ENCODE measurements at places on chromosomes 16 and 17.

GRCh38 chr17:45063198-45063597 is 2.1 kb downstream of the NMT1 start:
- no peak for DNase-seq

- DNase-seq = no peak
Observed at GRCh38 chr16:82730901-82731300, 104.1 kb downstream of the CDH13 start.

- DNase-seq = no peak
Observed at GRCh38 chr16:70688246-70688742, 2.4 kb upstream of the MTSS2 start.

- DNase-seq = no peak
Observed at GRCh38 chr16:81733295-81733694, 45.8 kb upstream of the PLCG2 start.

- no peak for DNase-seq
Observed at GRCh38 chr16:86073763-86074493, 175.0 kb downstream of the IRF8 start.

GRCh38 chr16:31499928-31500327 is 8.3 kb downstream of the RUSF1 start:
- no peak for DNase-seq

- DNase-seq = no peak
Observed at GRCh38 chr16:24178496-24178895, 77.6 kb upstream of the CACNG3 start.

DNA sequence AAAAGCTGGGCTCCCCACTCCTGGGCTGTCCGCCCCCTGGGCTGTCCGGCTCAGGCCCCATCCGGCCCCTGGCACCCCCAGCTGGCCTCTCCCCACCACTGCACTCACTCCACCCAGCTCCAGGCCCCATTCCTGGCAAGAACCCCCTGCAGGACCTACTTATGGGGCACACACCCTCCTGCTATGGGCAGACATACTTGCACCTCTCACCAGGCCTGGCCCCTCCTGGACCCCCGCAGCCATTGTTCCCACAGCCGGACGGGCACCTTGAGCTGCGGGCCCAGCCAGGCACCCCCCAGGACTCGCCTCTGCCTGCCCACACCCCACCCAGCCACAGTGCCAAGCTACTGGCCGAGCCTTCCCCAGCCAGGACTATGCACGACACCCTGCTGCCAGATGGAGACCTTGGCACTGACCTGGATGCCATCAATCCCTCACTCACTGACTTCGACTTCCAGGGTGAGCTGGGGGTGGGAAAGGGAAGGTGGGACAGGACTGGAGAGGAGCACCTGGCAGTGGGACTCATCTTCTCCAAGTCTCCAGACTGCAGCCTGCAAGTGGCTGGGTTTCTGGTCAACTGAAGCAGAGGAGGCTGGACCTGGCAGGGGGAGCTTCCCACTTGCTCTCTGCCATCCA is 17.6 kb downstream of the UNC119 start:
- DNase-seq = no peak

GRCh38 chr17:40173091-40173777 is 4.0 kb upstream of the RAPGEFL1 start:
- DNase-seq = no peak

DNA sequence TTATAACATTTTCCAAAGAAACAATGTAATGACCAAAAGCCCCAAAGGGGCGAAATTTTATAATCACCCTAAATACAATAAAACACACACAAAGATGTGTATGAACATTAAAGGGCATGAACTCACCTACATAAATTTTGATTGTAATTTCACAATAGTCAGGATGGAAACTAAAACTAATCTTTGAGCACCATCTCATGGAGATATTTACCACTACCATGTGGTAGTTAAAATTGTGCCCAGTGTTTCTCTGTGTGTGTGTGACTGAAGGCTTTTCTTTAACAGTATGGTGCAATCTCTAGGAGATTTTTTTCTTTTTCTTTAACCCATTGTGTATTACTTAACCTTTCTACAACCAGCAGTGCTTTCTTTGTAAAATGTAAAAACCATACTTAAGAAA is 19.7 kb upstream of the MEIOC start:
- DNase-seq = no peak

DNA sequence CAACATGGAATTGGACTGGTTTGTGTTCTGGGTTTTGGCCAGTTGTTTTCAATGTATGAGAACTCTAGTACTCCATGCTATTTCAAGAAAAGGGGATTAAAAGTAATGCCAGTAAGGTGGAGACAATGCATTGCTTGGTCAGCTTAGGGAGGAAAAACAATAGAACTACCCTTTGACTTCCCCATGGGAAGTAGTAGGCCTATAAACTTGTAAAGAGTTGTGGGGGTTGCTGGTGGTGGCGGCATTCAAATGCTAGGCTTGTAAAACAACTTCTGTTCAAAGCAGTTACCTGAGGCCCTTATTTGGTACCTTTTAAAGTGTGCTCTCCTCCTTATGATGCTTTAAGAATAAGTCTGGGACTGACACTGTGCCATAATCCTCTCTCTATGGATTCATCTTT is 9.4 kb downstream of the MAP3K3 start:
- DNase-seq = no peak

GRCh38 chr17:75874323-75875181 is 3.8 kb downstream of the TRIM47 start:
- no peak for DNase-seq

DNA sequence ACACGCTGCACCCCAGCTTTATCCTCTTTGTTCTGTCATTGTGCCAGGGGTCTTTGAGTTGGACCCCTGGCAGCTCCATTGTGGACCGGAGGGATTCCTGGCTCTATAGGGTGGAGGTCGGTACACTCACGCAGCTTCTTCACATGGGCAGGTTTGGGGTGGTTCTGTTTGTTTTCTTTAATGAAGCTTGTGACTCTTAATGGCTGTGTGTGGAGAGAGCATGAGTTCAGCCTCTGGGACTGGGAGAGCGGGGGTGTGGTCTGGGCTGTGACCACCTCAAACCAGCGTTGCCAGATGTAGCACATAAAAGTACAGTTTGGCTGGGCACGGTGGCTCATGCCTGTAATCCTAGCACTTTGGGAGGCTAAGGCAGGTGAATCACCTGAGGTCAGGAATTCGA is 21.2 kb upstream of the NAGLU start:
- DNase-seq = no peak

DNA sequence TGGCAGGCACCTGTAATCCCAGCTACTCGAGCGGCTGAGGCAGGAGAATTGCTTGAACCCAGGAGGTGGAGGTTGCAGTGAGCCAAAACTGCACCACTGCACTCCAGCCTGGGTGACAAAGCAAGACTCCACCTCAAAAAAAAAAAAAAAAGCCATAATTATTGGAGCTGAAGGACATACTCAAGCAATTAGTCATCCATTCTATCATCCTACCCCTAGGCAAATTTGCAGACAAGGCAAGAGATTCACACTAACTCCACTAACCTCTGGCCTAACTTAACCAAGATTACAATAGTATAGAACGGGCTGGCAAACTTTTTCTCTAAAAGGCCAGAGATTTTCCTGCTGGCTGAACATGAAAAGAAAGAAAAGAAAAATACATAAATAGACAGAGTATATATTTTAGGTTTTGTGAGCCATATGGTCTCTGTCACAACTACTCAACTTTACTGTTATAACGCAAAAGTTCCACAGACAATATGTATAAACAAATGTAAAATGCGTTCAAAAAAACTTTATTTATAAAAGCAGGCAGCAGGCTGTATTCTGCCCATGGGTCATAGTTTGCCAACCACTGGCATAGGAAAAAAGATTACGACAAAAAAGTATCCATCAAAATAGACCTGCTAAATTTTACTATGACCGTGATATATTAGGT is 29.7 kb downstream of the BRIP1 start:
- DNase-seq = no peak

- no peak for DNase-seq
Observed at GRCh38 chr16:3101841-3102470, 2.9 kb upstream of the ZSCAN10 start.

DNA sequence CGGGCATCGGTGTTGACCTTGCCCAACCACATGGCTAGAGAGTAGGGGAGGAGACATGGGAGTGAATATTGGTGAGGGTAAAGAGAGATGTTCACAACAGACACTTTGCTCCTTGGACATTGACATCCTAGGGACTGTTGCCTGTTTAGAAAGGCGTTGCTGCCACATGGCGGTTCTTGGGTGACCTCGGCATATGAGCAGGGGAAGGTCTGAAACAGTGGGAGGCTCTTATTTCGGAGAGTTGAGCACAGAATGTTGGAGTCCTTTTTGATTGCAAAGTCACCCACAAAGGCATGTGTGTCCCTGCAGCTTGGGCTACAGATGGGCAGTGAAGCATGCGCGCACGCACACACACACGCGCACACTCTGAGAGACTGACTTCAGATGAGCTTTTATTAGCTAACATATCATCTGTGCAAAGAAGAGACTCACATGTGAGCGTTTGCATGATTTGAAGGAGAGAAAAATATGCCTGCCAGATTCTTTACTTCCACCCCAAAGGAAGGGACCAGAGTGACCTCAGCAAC is 104.4 kb downstream of the SHISA9 start:
- no peak for DNase-seq

DNA sequence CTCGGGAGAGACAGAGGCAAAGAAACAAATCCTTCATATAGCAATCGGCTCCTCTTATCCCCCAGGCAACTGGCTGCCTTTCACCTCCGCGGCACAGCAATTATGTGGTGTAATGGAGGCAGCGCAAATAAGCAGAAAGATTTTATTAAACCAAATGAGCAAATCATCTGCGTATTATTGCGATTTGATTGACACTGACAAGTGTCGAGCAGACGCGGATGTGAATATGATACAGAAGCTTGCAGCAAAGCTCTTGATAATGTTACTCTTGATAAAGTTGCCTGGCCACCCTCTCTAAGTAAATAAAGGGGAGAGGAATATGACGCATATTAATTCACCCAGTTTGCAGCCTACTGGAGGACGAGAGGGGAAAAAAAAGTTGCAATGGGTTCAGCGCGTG is 26.5 kb upstream of the AKTIP start:
- no peak for DNase-seq

GRCh38 chr17:56367366-56367765 is 214.1 kb downstream of the ANKFN1 start:
- DNase-seq = no peak

- DNase-seq = no peak
Observed at GRCh38 chr17:76154292-76154691, 13.2 kb upstream of the FOXJ1 start.

DNA sequence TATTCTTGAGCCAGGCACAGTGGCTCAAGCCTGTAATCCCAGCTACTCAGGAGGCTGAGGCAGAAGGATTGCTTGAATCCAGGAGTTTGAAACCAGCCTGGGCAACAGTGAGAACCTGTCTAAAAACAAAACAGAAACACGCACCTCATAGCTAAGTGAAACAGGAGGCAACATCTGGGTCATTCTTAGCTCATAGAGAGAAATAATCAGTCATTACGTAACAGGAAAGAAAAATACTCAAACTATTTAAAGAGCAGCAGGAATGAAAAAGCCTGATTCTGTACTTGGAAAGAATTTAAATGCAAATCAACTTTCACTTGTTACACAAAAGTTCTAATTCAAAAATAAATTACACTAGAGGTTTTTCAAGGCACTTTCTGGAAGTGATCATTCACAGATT is 17.2 kb downstream of the CHCT1 start:
- DNase-seq = no peak

DNA sequence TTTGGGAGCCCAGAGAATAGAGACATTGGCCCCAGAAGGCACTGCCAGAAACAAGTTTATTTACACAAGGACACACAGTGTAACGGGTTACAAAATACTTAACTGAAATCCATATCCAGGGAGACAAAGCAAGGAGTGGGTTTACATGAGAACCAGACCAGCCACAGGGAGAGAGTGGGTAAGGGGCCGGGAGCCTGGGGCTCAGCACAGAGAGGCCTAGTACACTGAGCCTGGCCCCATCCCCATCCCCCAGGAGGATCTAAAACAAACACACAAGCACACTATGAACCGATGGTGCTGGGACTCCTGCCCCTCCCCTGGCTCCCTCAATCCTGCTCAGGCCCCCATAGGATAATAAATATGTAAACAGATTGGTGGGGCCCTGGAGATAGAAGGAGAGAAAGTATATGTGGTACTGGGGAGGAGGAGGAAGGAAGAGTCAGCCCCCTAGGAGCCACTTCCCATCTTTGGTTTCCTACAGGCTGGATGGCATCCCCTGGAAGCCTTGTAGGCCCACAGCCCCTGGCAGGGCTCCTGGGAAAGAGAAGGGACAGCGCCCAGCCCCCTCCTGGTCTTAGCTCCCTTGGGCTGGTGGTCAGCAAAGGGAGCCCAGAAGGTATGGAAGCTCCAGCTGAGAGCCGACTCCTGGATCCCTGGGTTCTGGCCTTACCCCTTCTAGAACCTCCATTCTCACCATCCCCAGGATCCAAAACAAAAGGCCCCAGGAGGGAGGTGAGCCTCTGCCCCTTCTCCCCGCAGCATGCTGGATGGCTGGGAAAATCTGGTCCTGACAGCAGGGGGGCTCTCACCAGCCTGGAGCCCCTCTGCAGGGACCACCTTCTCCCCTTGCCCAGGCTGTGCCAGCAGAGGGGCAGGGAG is 6.4 kb downstream of the G6PC3 start:
- DNase-seq = no peak

GRCh38 chr17:76578376-76578775 is 7.3 kb downstream of the ST6GALNAC2 start:
- no peak for DNase-seq

- no peak for DNase-seq
Observed at GRCh38 chr17:55284001-55284884, 19.5 kb downstream of the HLF start.

DNA sequence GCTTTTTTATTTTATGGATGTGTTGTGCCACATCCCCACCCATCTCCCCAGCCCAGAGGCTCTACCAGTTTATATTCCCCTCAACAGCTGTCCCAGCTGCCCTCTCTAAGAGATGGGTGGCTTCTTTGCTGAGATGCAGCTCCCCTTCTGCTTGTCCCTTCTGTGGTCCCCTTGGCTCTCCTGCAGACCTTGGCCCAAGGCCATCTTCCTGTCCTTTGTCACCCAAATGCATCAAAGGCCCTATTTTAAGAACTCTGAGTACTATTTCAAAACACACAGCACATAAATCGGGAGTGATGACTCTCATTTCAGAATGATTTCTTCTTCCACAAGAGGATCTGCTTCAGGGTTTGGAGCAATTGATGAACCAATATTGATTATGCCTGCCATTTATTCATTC is 85.3 kb downstream of the SPACA3 start:
- DNase-seq = no peak

DNA sequence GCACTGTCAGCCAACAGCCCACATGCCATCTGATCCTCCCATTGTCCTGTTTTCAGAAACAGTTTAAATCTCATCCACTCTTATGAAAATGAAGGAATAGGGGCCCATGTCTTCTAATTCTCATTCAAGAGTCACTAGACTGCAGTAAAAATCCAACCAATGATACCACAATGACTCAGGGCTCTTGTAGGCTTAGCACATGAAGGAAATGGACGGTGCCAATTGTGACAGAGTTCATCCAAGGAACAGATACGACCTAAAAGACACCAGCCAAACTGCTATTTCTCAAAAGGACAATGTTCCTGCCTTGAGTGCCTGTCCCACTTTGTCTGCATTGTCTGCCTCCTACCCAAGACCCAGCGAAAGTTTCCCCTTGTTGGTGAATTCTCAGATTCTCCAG is 204.8 kb upstream of the COX10 start:
- no peak for DNase-seq

- DNase-seq = no peak
Observed at GRCh38 chr16:65010125-65010524, 111.7 kb downstream of the CDH11 start.

- DNase-seq = no peak
Observed at GRCh38 chr16:10504404-10504885, 76.0 kb downstream of the EMP2 start.

- DNase-seq = no peak
Observed at GRCh38 chr16:79348521-79349306, 251.8 kb downstream of the MAF start.
